ENCODE measurements at places on chromosomes 2 and 18.

GRCh38 chr2:127810156-127810618 lies 784 bp downstream of the WDR33 start:
- no peak for DNase-seq

DNA sequence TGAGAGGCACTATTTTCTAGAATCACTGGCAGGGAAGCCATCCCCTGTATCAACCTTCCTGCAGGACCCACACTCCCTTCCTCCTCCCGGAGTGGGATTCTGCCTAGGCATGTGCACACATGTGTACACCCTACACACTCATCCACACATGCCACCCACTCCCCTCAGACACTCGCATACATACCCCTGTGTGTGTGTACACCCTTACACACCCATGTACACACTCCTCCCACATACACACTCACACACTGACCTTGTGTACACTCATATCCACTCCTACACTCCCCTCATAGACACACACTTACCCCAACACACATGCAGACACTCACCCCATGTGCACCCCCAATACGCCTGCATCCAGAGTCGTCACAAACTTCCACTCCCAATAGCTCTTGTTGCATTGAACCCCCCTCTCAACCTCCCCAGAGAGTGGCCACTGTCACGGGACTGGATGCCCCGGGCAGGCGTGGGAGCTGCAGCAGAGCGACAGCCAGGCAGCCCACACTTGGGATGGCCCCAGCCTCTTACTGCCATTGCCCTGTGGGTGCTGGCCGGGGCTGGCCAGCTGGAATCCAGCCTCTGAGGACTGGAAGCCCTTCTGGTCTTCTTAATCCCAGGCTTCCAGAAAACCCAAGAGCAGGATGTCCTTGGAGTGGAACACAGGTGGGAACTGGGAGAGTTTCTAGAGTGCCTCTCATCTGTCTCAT lies 251.0 kb downstream of the LOXHD1 start:
- no peak for DNase-seq

DNA sequence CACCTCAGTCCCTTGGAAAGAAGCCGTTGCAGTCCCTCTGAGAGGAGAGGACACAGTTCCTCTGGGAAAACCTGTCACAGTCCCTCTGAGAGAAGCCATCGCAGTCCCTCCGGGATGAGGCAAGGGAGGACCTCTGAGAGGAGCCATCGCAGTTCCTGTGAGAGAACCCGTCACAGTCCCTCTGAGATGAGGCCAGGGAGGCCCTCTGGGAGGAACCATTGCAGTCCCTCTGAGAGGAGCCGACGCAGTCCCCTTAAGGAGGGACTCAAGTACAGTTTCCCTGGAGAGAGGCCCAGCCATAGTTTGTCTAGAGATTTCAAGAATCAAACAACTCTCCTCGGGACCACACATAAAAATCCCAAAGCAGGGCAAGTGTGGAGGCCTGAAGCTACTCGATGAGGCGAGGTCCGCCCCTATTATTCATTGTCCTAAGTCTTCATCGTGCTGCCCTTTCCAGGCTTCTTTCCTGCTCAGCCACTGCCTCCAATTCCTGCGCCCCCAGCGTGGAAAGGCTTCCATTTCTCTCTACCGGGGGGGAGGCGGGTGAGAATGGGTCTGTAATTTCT lies 630 bp upstream of the ZNF512 start:
- DNase-seq = no peak

GRCh38 chr2:150647943-150648342 lies 160.5 kb upstream of the RND3 start:
- no peak for DNase-seq

- no peak for DNase-seq
These were observed 12.9 kb downstream of the PARD6G start for GRCh38 chr18:80234398-80234797.

DNA sequence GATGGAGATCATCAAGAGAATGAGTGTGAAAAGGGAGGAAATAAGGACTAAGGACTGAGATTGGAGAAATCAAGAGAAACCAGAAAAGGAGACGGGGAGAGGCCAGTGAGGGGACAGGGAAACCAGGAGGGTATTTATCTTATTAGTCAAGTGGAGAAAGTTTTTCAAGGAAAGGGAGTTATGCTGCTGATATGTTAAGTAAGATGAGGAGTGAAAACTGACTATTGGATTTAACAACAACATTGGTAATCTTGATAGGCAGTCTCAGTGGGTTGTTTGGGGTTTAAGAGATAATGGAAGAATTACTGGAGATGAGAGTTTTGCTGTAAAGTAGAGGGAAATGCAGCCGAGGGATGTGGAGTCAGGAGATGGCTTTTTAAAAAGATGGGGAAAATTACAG lies 30.6 kb downstream of the PIKFYVE start:
- DNase-seq = no peak

- DNase-seq = no peak
These were observed 219.9 kb downstream of the PIK3C3 start for GRCh38 chr18:42174909-42175308.

GRCh38 chr2:195445639-195446038 lies 211.4 kb upstream of the SLC39A10 start:
- no peak for DNase-seq

- DNase-seq = no peak
These were observed 16.6 kb downstream of the SERPINB13 start for GRCh38 chr18:63603772-63604171.

DNA sequence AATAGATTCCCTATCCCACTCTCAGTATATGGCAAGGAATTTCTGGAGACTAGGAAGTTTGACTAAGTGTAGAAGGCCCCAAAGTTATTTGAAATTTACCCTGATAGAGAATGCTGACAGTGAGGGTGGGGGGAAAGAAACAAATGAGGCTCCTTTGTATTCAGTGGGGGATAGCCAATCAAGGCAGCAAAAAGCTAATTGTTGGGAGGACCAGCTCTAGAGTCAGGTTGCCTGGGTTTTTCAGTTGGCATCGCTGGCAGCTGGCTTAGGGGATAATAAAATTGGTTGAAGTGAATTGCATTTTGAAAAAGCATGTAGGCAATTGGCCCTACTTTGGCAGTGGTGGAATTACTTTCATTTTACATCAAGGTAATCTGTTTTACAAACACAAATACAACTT lies 79.4 kb upstream of the STAM2 start:
- no peak for DNase-seq

- no peak for DNase-seq
These were observed 808.1 kb downstream of the RNF144A start for GRCh38 chr2:7725171-7725849.

DNA sequence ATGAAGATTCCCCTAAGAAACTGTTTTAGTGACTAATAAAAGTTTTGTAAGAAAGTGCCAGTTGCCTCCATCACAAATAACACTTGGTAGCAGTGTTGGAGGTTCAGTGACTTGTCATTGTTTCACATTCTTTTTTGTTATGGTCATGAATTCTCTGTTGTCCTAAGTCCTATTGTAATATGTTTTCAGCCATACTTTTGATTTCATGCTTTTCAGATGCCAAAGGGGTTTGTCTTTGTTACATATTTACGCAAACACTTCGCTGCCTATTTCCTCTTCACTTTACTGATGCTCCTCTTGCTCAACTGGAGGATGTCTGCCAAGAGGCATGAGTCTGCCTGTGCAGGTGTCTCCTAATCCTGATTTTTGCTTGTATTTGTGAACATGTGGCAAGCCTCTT lies 66.6 kb downstream of the PHLPP1 start:
- DNase-seq = no peak

- DNase-seq = no peak
These were observed 216.8 kb downstream of the NUP35 start for GRCh38 chr2:183341057-183341456.

DNA sequence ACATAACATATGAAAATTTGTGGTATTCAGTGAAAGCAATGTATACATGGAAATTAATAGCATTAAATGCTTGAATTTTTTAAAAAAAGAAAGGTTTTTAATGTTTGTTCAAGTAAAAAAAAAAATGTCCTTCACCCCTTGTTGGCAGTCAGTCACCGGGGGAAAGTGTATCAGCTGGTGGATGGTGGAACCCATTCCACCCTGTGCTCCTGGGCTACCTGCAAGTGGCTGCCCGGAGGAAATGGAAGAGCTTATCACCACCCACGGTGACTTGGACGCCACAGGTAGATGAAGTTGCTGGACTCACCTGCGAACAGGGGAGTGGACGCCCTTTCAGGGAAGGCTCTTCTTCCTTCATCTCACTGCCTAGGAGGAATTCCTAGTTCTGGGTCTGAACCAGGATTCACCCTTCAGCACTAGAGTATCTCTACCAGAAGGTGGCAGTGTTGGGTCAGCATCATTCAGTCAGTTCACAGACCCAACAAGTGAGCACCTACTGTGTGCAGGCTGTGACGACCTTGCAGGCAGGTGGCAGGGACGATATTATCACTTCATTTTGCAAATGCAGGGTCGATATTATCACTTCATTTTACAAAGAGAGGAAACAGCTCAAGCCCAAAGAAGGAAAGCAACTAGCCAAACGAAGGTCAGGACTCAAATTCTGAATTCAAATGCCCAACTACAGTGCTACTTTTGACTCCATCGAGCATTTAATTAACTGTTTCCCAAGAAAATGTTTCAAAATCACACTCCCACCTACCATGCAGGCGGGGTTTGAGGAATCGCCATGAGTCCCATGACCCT lies 35.8 kb downstream of the CIB4 start:
- DNase-seq = no peak

GRCh38 chr18:55351241-55351691 lies 236.7 kb downstream of the TCF4 start:
- DNase-seq = no peak

DNA sequence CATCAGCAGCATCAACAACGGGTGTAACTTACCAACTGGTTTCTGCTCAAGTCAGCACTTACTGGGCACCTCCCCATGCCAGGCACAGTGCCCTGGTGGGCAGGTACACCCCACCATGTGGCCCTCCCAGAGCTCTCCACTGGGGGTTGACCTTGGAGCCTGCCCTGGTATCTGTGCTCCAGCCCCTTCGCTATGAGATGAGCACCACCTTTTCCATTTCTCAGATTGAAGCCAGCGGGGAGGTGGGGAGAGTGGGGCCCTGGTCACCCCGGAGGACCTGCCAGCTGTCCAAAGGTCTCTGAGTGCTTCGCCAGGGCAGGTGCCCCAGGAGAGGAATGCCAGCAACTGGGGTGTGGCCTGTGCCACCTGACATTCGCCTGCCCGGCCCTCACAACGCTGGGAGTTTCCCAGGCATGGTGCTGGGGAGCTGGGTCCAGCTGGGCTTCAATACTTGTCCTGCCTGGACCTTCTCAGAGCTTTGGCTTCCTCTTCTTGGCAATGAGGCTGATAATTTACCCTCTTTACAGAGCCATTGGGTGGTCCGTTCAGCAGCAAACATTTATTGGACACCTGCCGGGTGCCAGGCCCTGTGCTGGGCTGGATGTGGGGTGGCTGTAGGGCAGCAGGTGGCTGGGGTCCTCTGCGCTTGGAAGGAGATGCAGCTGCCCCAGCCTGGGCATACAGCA lies 5.9 kb upstream of the ZAP70 start:
- DNase-seq = no peak

GRCh38 chr2:179373816-179374215 lies 109.2 kb upstream of the SESTD1 start:
- DNase-seq = no peak

DNA sequence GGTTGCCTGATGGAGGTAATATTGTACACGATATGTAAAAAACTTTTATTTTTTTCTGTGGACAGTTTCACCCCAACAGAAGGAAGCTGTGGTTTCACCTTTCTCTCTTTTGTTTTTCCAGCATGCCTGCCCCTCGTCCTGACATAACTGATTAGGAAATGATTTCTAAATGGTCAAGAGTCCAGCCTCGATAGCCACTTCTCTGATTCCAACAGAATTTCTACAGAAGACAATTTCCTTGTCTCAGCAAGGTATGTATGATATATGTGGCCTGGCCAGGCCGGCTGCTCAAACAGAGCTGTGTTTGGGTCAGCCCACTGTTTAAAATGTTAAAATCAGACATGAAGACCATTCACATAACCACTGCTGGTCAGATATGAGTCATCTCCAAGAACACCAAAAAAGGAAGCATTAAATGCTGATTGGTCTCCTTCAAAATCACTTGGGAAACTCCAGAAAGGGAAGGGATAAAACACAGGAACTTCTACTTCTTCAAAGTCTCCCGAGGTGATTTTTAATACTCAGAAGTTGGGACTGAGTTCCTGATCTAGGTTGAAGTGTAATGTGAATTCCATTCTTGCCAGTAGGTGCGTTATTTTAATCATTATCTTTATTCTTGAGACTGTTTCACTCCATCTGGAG lies 22.3 kb downstream of the ATP8B1 start:
- DNase-seq = no peak

- no peak for DNase-seq
These were observed 170.3 kb downstream of the MAIP1 start for GRCh38 chr2:200125444-200126284.

DNA sequence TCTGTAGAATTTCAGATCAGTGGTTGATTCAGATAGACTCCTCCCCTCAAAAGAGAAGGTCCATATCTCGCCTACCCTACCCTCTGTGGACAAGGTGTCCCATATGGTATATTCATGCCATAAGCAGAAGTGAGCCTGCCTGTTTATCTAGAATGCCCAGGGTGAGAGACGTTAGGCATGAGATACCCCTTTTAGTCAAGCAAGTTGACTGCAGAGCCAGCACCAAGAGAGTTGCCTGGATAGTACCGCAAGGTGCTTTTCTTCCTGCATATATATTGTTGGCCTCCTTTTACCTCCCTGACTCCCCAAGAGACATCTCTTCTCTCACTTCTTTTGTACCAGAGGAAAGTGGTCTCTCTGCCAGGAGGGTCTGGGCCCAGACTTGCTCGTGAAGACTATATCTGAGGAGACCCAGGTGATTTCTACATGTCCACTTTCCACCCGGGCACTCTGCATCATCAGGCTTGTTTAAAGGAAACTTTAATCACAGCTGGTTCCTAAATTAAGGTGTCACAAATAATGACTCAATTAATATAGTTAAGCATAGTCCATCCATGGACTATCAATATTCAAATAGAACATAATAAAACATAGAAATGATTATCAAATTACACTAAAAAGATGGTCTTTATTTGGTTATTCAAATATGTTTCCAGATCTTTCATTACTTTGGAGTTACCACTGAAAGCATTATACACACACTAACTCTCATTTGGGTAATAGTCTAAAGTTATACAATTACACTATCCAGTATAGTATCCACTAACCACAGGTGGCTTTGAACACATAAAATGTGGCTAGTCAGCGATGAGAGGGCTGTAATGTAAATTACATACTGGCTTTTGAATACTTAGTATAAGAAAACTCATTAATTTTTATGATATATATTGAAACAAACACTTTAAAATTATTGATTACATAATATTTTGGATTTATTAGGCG lies 4.1 kb downstream of the ITGA4 start:
- no peak for DNase-seq

DNA sequence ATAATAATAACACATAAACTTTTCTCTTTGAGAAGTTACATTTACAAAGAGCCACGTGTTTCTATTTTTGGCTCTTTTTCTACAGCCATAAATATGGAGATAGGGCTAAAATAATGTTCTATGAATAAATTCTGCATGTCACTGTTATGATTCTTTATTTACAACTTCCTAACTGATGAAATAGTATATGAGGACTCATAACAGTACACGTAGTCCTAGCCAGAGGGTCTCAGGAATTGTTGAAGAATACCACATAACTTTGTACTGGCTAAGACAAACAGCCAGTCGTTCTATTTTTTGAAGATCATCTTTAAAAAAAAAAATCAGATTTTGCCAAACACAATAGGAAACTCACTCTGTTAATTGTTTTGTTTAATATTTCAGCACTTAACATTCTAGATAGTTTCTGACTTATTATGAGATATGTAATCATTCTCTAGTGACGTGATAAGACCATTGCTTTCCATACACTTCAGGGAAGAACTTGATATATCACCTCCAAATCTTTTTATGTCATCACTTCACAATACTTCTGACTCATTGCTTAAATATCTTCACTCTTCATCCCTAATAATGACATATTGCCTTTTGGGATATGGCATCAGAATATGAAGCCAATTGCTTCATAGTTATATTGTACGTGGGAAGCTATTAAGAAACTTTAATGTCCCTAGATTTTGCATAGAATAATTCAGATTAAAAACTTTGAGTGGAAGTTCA lies 256.1 kb downstream of the XIRP2 start:
- no peak for DNase-seq

Measured in stimulated activated CD4-positive, alpha-beta T cell treated with anti-CD3 and anti-CD28 coated beads, Interleukin-1b, Interleukin-23, amount 100 ng/mL, for 1 hour (primary cell).